ENCODE measurements at places on chromosomes 5 and 9.

- DNase-seq = no peak
Measured at GRCh38 chr5:121424976-121425375, 426.7 kb upstream of the FTMT start.

GRCh38 chr5:93331863-93332262 is 249.2 kb downstream of the NR2F1-AS1 start:
- no peak for DNase-seq

DNA sequence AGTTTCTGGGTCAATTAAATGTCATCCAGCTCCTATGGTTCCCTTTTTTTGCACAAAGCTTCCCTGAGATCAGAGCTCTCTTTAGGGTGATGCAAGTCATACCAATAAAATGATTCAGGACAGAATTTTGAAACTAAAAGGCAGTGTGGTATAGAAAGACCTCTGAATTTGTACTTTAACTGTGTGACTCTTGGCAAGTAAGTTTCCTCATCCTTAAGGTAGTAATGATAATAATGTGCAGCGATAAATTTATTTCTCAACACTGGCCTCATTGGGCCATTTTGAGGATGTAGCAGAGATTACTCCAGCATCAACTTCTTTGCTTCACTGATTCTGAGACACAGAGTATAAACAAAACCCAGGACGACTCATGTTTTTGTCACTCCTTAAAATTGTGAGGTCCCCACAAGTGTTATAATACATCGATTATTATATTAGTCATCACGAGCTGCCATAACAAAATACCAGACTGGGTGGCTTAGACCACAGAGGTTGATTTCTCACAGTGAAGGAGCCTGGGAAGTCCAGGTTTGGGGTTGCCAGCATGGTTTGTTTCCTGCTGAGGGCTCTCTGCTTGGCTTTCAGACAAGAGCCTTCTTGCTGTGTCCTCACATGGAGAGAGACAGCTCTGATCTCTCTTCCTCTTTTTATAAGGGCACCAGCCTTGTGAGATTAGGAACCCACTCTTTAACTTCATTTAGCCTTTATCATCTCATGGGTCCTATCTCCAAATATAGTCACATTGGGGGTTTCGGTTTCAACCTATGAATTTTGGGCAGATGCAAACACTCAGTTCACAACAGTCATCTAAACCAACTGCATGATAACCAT is 293.0 kb downstream of the ZNF608 start:
- DNase-seq = no peak

GRCh38 chr5:5178136-5178535 is 38.0 kb downstream of the ADAMTS16 start:
- no peak for DNase-seq

GRCh38 chr9:99003308-99003707 is 59.6 kb downstream of the COL15A1 start:
- no peak for DNase-seq
